Cerebellar nuclear complex (tissue), 1 donor: ENCODE measurements at places on chromosomes 16 and 17.

GRCh38 chr16:1982991-1983543 lies 926 bp upstream of the GFER start:
- DNase-seq: no peak

GRCh38 chr17:62309396-62309795 lies 71.0 kb upstream of the EFCAB3 start:
- no peak for DNase-seq

- no peak for DNase-seq
Measured at GRCh38 chr16:8948831-8949230, 14.9 kb downstream of the USP7 start.

DNA sequence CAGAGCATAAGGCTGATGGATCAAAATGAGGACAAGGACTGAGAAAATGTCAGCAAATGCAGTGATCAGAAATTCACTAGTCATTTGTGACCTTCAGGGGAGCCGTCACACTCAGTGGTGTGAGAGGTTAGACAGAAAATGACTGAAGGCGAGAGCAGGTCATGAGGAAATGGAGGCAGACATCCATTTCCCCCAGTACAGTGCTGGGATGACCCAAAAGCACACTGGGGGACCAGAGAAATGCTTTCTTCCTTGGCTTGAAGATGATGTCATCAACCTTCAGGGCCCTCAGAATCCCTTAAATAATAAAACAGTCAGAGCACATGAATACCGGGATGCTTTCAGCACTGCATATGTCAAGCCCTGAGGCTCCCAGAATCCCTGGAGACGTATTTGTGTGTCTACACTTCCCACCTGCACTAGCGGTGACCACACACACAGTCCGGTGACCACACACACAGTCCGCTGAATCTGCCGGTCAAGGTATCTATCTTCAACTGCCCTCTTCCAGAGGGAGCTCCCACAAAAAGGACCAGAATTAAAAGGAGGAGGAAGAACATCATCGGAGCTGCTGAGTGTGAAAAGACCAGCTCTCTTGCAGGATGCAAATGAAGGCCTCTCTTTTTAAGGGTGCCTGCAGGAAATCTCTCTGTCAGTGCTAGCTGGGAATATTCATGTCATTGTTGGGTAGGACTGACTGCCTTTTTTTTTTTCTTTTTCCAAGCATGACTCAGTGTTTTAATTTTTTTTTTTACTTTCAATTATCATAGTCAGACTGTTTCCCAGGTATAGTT lies 8.2 kb downstream of the UBE2O start:
- DNase-seq: no peak

GRCh38 chr17:49688848-49689247 lies 11.0 kb upstream of the SPOP start:
- no peak for DNase-seq

- no peak for DNase-seq
Measured at GRCh38 chr17:47698749-47699535, 5.0 kb downstream of the TBKBP1 start.

GRCh38 chr17:40598619-40599467 lies 33.6 kb upstream of the CCR7 start:
- DNase-seq: no peak

GRCh38 chr16:85425074-85425662 lies 188.0 kb upstream of the GSE1 start:
- no peak for DNase-seq

DNA sequence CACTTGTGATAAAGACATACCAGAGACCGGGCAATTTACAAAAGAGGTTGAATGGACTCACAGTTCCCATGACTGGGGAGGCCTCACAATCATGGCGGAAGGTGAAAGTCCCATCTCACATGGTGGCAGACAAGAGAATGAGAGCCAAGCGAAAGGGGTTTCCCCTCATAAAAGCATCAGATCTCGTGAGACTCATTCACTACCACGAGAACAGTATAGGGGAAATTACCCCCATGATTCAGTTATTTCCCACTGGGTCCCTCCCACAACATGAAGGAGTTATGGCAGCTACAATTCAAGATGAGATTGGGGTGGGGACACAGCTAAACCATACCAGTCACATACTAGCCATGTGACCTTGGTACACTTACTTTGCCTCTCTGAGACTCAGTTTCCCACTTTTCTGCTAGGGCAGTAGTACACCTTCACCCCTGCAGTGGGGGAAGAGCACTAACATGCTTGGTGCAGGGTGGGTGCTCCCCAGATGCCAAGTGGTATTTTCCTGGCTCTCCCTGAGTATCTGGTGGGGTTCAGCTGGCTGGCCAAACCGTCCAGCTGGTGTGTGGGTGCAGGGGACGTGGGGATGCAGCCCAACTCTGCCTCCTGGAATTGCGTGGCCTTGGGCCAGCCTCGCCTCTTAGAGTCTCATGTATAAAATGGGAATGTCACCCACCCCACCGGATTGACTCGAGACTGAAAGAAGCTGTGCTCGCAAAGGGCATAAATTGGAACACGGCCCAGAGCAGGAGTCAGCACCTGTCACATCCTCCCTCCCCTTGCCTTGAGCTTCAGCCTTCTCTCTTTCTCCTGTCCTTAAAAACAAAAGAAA lies 364.1 kb downstream of the CPPED1 start:
- no peak for DNase-seq

GRCh38 chr17:62720126-62720850 lies 87.8 kb downstream of the MARCHF10 start:
- no peak for DNase-seq
